ENCODE measurements at places on chromosomes 7 and 10. TPM values are rescaled to one million over a fixed set of nuclear protein-coding genes. Genes with fewer than 3 reads are reported as not detected.

DNA sequence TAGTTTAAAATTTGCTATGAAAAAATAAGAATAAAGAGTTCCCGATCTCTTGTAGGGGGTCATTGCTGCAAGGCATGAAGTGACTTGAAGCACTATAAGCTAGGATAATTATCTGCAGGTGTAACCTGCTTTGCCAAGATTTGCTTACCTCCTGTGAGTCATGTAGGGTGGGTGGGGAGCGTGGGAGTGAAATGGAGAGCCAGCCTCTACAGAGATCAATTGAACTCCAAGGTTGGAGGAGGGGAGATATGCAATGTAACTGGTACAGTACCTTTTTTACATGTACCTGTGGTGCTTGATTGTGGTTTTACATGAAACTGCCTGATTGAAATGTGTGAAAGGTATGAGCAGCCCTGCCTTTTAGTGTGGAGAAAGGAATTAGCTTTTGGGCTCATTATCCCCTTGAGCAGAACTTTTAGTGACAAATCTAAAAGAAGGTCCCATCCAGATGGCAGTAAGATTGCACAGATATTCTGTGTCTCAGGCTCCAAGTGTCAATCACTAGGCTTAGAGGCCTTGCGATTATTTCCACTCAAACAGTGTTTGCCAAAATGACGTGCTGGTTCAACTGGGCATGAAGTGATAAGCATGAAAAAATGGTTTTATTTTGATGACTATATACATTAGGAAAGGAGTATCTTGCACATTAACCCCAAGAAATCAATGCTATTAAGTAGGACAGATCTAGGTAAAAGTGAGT, 138.6 kb upstream of the GRB10 start:
- DNase-seq: no peak
- H3K4me1 ChIP-seq: no peaks in the 10 kb centered on the region
- no peaks in the 10 kb centered on the region for H3K27me3 ChIP-seq
- no peaks in the 10 kb centered on the region for H3K36me3 ChIP-seq
- no peak overlapping the region for H3K27ac ChIP-seq

DNA sequence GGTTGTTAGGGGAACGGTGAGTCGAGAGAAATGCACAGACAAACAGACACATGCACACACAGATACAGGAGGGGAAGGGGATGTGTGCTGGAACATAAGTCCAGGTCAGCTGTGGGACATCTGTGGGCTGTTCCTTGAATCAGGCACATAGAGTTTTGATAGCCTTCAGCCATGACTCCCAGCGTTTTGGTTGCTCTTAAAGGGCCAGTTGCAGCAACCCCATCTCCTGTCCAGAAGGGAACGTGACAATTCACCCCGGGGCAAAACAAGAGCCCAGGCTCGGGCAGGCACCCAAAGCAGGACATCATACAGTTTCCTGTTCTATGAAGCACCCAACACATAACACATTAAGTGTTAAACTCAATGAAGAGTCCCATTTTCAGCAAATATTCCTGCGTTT, 9.6 kb downstream of the INSYN2A start:
- DNase-seq: no peak
- no peaks in the 10 kb centered on the region for H3K36me3 ChIP-seq
- H3K4me3 ChIP-seq: no peak overlapping the region
- no peak overlapping the region for H3K27ac ChIP-seq
- H3K4me1 ChIP-seq: no peaks in the 10 kb centered on the region

- H3K4me3 ChIP-seq: no peak overlapping the region
- no peak for DNase-seq
- no peaks in the 10 kb centered on the region for H3K27me3 ChIP-seq
- H3K4me1 ChIP-seq: peaks cover 6% of the 10 kb centered on the region
- H3K27ac ChIP-seq: no peak overlapping the region
Observed at GRCh38 chr10:110273474-110273873, 31.2 kb downstream of the SMNDC1 start.

GRCh38 chr7:92485267-92485892, 7.6 kb upstream of the ERVW-1 start:
- no peak overlapping the region for H3K4me3 ChIP-seq
- no peak overlapping the region for H3K27ac ChIP-seq
- H3K4me1 ChIP-seq: no peaks in the 10 kb centered on the region
- DNase-seq: no peak
- peaks cover 19% of the 10 kb centered on the region for H3K36me3 ChIP-seq

Gene DRGX
- not detected for total RNA-seq

Gene ITGA8
- total RNA-seq: 0.75 TPM

DNA sequence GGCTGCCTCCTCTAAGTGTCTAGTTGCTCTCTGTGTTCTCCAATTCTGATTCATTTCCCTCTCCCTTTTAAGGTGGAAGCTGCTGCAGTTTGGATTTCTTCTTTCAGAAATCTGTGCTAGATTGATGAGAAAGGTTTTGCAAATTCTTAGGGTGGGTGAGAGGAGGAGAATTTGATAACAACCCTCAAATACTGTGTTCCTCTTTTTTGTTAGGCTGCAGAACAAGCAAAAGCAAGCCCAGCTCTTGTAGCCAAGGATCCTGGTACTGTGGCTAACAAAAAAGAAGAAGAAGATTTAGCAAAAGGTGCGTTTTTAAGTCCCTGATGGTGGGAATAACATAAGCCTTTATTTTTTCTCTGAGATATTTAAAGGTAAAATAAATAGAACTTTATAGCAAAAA, 49.1 kb downstream of the STAM start:
- H3K4me1 ChIP-seq: no peaks in the 10 kb centered on the region
- H3K36me3 ChIP-seq: peaks cover 2% of the 10 kb centered on the region
- no peak for DNase-seq
- no peaks in the 10 kb centered on the region for H3K27me3 ChIP-seq
- no peak overlapping the region for H3K4me3 ChIP-seq

GRCh38 chr10:97522071-97522470, 23.3 kb downstream of the UBTD1 start:
- H3K27ac ChIP-seq: no peak overlapping the region
- H3K36me3 ChIP-seq: no peaks in the 10 kb centered on the region
- no peaks in the 10 kb centered on the region for H3K4me1 ChIP-seq
- no peaks in the 10 kb centered on the region for H3K27me3 ChIP-seq
- no peak for DNase-seq

GRCh38 chr7:24851786-24852185, 94.5 kb upstream of the GSDME start:
- H3K36me3 ChIP-seq: no peaks in the 10 kb centered on the region
- no peak overlapping the region for H3K27ac ChIP-seq
- no peaks in the 10 kb centered on the region for H3K27me3 ChIP-seq
- no peak for DNase-seq

- H3K36me3 ChIP-seq: no peaks in the 10 kb centered on the region
- no peaks in the 10 kb centered on the region for H3K4me1 ChIP-seq
- no peak overlapping the region for H3K27ac ChIP-seq
- peaks cover 3% of the 10 kb centered on the region for H3K27me3 ChIP-seq
Observed at GRCh38 chr7:106704000-106704840, 43.3 kb upstream of the CCDC71L start.

Gene EVX1
- total RNA-seq: not detected

Gene TMEM184A
- 1.6 TPM for total RNA-seq

DNA sequence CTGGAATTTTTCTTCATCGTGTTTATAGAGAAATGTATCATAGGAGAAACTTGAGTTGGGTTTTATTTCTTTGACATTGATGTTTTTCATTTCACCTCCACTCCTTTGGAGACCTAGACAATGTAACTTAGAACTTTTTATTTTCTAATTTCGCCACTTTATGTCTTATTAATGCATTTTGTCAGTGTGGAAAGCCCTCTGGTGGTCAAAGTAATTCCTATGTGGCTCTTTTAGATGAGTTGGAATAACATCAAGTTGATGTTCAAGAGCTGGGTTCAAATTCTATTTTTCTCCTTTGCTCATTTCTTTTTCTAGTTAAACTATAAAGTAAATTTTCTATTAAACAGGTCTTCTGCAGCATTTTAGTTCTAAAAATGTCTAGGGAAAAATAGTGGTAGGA, 478.6 kb downstream of the LRMDA start:
- H3K27me3 ChIP-seq: no peaks in the 10 kb centered on the region
- no peaks in the 10 kb centered on the region for H3K4me1 ChIP-seq
- DNase-seq: no peak
- no peaks in the 10 kb centered on the region for H3K36me3 ChIP-seq
- no peak overlapping the region for H3K4me3 ChIP-seq
- H3K27ac ChIP-seq: no peak overlapping the region

GRCh38 chr7:92750447-92750839, 85.9 kb downstream of the CDK6 start:
- no peaks in the 10 kb centered on the region for H3K27me3 ChIP-seq
- H3K27ac ChIP-seq: no peak overlapping the region
- no peaks in the 10 kb centered on the region for H3K36me3 ChIP-seq
- H3K4me1 ChIP-seq: peaks cover 2% of the 10 kb centered on the region
- no peak for DNase-seq
- H3K4me3 ChIP-seq: no peak overlapping the region

GRCh38 chr10:128712661-128713400, 586.6 kb upstream of the MKI67 start:
- H3K4me3 ChIP-seq: no peak overlapping the region
- H3K4me1 ChIP-seq: no peaks in the 10 kb centered on the region
- H3K27me3 ChIP-seq: no peaks in the 10 kb centered on the region
- no peak overlapping the region for H3K27ac ChIP-seq
- no peak for DNase-seq

Gene LRMDA
- total RNA-seq: 12.2 TPM

GRCh38 chr10:86654411-86655172, at the start of gene OPN4:
Gene OPN4 (plus strand): TSS chr10:86654547. CDS start chr10:86654784, 237 bp downstream.
- peaks cover under 1% of the 10 kb centered on the region for H3K4me1 ChIP-seq
- H3K27ac ChIP-seq: no peak within 1 kb of the TSS
- no peaks in the 10 kb centered on the region for H3K27me3 ChIP-seq
- no peak for DNase-seq
- H3K36me3 ChIP-seq: no peaks in the 10 kb centered on the region

GRCh38 chr7:101442426-101443070, 79.9 kb downstream of the COL26A1 start:
- H3K4me3 ChIP-seq: no peak overlapping the region
- DNase-seq: no peak

Gene KLF14
- total RNA-seq: 0.05 TPM

- DNase-seq: no peak
- peak overlapping the region; percentile 66 for H3K27ac ChIP-seq
Observed at GRCh38 chr10:91552274-91553095, 80.4 kb downstream of the PPP1R3C start.

DNA sequence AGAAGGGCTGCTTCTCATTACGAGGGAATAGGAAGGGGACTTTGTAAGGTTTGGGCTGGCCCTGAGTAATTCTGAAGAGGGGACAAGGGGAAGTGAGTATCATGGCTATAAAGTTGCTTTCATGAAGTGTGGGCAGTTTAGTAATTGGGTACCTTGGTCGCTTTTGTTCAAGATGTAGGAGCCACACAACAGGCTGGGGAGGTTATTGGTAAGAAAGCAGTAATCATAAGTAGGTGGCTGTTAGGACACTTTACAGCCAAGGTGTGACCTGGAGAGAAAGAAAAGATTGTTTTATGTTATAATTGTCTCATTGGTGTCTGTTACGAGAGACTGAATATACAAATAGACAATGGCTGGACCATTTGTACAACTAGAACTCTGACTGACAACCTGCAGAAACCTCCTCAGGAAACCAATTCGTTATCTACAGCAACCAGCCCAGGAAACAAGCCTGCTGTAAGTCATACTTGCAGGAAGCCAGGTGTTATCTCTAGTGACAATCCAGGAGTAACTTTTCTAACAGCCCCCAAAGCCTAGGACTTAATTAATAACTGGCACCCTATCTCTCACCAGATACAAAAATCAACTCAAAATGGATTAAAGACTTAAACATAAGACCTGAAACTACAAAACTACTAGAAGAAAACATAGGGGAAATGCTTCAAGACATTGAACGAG, 5.0 kb upstream of the CCM2 start:
- H3K27ac ChIP-seq: no peak overlapping the region
- no peak for DNase-seq
